ENCODE measurements at places on chromosomes 12 and 14.

DNA sequence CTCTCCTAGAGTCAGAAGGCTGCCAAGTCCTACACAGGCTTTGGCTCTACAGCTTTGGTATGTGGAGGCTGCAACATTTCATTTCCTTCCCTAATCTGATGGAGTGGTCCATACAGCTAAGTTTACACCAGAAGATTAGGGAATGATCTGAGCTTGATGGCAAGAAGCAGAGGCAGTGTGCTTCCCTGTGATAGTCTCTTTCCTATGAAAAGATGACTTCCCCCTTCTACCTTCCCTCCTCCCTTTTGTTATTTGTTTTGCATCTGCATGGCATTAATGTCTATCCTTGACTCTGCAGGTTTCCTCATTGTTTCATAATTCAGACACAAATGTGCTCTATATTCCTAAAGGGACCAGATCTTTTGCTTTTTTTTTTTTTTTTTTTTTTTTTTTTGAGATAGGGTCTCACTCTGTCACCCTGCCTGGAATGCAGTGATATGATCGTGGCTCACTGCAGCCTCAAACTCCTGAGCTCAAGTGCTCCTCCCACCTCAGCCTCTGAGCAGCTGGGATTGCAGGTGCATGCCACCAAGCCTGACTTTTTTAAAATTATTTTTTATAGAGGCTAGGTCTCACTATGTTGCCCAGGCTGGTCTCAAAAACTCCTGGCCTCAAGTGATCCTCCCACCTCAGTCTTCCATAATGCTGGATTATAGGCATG lies 76.3 kb downstream of the GRIP1 start:
- no peak for DNase-seq

DNA sequence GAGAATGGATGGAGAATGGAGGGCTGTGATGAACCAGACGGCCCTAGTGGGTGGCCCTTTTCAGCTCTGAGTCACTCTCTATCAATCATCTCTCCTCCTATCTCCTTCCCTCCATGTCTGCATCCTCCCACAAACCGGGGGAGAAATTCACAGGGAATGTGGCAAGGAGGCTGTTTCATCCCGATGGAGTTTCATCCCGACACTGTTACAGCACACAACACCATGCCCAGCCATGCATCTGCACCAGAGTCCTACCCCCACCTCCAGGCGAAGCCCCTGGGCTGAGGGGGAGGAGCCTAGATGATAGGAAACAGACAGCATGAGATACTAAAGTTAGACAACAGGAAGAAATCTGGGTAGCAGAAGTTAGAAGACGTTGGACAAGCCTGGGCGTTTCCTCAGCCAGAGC lies 20.8 kb downstream of the SLC8B1 start:
- DNase-seq: no peak

GRCh38 chr14:70144046-70144445 lies 44.7 kb downstream of the SLC8A3 start:
- no peak for DNase-seq

DNA sequence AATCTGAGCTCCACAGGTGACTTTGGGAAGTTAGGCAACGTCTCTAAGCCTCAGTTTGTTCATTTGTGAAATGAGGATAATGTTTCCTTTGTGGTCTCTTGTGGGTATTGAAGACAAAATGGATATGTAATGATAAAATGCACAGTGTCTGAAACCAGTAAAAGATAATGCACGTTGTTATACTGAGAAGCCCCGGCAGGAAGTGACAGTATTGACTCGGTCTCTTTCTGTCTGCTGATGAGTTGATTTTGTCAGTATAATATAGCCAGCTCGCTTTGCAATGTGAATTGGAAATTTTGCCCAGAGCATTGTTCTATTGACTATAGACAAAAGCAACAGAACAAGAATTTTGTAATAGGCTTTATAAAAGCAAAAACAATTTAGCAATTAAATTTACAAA lies 49.2 kb upstream of the SLC38A1 start:
- no peak for DNase-seq

GRCh38 chr14:104346608-104347007 lies 208.2 kb downstream of the KIF26A start:
- DNase-seq: no peak

- no peak for DNase-seq
Measured at GRCh38 chr12:4700621-4701026, 19.6 kb upstream of the GALNT8 start.

DNA sequence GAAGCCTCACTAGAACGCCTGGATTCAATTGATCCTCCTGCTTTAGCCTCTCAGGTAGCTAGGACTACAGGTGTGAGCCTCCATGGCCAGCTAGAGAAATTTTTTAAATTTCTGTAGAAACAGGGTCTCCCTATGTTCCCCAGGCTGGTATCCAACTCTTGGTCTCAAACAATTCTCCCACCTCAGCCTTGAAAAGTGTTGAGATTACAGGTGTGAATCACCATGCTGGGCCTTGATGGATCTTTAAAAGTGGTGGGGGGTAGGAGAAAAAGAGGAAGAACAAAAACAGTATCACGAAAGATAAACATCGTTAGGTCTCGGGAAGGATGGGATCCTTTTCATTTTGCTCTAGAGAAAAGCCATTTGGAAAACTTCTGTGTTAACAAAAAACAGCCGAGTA lies 4.5 kb downstream of the GYS2 start:
- DNase-seq: no peak

DNA sequence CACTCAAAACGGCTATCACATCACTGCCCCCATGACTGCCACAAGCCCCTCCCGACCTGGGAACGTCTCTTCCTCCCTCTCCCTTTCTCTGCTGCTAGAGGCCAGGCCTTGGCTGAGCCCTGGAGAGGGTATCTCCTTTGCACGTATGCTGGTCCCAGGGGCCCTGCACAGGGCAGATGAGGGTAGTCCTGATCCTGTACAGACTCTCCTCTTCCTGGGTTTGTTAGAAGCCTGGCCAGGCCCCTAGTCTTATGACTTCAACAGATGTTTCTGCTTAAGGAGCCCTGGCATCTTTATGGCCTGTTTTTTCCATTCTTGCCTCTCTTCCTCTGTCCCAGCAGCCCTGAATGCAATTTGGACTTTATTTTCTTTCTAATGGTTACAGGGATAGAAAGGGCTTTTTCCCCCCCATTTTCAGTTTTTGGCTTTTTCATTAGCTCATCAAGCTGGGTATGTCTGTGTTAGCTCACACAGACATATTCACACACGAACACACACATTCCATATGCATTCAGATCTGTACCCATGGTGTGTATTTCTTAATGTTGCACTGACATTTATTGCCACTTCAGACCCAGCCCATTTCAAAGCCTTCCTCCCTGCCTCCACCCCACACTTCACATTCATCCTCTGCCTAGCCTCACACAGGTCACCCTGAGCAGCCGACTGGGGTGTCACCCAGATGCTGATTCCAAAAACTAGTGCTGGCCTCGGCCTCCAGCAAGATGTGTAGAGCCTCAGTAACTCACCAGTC lies 203.2 kb downstream of the ZFP36L1 start:
- DNase-seq: no peak

DNA sequence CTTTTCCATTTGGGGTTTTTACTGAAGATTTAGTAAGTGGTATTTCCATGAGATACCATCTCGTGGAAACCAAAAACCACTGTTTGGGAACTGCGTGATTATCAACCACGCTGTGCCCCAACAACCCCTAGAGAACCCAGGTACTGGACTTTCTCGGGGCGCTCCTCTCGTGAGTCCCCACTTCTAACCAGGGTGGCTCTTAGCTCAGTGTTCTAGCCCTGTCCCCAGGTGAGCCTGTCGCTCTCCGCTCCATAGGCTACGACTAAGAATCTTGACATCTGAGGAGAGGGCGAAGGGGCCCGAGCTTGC lies 686 bp downstream of the MCRS1 start:
- no peak for DNase-seq

DNA sequence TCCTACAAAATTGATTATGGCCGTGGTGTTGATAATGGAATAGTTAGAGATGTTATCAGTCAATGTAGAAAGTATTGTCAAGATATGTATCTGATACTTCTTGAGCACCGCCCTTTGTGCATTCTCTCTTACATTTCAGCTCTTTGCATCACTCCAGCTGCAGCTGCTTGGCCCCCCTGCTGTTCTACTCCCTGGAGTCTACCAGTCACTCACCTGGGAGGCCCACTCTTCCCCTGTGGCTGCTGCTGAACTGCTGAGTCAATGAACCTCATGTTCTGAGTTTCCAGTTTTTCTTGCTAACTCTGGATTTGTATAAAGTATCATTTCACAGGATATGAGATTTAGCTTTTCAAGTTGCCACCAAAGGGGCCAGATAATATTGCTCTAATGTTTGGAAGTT lies 312.8 kb upstream of the SLC16A7 start:
- no peak for DNase-seq

GRCh38 chr12:94663071-94663470 lies 12.7 kb upstream of the TMCC3 start:
- no peak for DNase-seq

GRCh38 chr12:110696283-110696682 lies 7.4 kb upstream of the HVCN1 start:
- DNase-seq: no peak

DNA sequence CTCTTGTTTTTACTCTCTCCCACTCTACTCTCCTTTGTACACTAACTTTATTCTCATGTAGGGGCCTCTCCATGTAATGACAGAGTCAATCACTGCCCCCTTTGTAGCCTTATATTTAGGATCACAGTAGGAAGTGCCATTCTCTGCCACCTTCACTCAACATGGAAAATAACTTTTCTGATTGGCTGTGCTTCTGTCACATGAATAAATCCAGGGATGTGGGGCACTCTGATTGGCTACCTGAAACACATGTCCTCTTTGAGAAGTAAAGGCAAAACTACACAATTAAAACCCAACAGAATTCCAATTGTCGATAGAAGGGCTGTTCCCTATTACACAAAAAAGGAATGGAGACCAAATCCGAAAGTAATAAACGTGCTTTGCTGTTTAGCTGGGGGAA lies at the start of gene RNASE9:
RNASE9 (minus strand) TSS at position 87 of the 400 bp plus-strand sequence.
- no peak for DNase-seq

GRCh38 chr14:101243587-101244338 lies 317.5 kb upstream of the DIO3 start:
- no peak for DNase-seq

DNA sequence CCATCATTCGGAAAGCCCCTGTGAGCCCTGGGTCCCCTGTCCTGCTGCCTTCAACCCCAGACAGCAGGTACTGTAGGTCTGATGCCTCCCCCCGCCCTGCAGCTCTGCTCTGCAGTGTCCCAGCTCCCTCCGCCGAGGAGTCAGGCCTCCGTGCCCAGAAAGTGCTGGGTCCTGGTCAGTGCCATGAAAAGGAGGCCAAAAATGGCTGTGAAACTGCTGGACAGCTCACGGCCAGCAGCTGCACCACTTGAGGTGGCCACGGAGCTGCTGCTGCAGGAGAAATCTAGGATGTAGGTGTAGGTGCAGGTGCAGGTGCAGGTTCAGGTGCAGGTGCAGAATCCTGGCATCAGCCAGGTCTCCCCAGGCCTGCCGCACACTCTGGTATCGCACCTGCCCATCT lies 196.1 kb downstream of the SLC15A4 start:
- no peak for DNase-seq

DNA sequence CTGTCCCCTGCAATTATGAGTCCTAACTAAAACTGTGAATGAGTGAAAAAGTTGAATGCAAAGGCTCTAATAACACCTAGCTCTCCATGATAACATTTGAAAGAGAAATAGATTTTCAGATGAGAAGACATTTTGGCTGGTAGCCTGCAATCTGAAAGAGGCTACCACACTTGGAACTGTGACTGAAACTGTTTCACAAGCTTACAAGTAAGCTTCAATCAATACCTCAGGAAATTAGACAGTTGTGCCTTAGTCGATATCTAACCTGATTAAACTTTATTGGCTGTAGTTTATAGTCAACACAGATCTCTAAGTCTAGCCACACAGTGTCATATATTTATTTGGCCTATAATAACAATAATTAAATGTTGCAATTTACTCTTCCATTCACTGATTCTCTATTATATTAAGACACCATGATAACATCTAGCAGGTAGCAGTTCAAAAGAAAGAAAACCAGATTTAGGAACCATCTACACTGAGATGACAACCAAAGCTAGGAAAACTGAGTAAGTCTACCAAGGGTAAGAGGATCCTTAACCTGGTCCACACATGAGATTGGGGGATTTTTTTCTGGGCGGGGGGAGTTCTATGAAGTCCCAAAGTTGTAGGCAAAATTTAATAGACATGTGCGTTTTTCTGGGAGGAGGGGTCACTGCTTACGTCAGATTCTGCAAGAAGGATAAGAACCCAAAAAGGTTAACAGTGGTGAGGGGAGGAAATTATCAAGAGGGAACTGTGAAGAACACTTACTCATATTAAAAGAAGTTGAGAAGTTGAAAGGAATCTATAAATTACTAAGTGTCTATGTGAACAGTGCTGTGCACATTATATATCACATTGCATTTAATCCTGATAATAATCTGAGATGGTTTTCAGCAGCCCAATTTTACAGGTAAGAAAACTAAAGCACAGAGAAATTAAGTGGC lies 65.8 kb downstream of the NUMB start:
- DNase-seq: no peak

- DNase-seq: no peak
Measured at GRCh38 chr12:54631988-54632728, 2.5 kb downstream of the LACRT start.

DNA sequence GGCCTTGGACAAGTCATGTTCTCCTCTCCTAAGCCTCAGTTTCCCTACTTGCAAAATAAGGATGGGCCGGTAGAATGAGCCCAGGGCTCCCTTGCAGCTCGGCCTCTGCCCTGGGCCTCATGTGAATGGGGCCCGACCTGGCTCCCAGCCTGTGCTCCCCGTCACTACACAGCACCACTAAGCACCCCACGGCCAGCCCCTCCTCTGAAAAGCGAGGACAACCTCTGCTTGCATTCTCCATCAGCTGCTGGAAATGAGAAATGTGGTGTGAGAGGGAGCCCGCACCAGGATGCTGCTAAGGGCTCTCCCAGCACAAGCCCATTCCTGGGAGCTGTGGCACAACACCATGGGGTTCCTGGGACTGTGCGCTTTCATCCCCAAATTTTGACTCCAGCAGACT lies 10.2 kb downstream of the SLC25A47 start:
- no peak for DNase-seq

- DNase-seq: no peak
Measured at GRCh38 chr14:49960453-49960852, 67.6 kb downstream of the ARF6 start.

- DNase-seq: no peak
Measured at GRCh38 chr14:56121816-56122215, 3.6 kb downstream of the PELI2 start.

DNA sequence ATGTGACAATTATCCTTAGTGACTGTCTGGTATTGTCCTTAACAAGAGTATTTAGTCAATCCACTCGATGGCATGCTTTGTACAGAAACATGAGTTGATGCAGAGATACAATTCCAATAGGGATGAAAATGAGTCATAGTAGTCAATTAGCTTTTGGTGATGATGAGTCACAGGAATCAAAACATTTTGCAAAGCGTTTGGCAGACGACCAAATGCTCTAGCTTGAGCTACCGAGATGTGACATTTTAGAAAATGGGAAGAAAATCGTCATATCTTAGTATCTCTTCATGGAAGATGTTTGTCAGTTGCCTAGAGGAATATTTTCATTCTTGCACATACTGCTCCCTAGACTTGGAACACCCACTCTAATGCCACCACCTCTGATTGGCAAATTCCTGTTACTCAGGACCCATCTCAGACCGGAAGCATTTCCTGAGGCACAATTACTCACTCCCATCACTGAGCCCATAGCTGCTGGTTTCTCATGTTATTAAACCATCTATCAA lies 95.0 kb downstream of the LMNTD1 start:
- no peak for DNase-seq

GRCh38 chr12:131454418-131455217 lies 256.3 kb upstream of the SFSWAP start:
- no peak for DNase-seq
